ENCODE measurements at places on chromosomes 16 and 17.

DNA sequence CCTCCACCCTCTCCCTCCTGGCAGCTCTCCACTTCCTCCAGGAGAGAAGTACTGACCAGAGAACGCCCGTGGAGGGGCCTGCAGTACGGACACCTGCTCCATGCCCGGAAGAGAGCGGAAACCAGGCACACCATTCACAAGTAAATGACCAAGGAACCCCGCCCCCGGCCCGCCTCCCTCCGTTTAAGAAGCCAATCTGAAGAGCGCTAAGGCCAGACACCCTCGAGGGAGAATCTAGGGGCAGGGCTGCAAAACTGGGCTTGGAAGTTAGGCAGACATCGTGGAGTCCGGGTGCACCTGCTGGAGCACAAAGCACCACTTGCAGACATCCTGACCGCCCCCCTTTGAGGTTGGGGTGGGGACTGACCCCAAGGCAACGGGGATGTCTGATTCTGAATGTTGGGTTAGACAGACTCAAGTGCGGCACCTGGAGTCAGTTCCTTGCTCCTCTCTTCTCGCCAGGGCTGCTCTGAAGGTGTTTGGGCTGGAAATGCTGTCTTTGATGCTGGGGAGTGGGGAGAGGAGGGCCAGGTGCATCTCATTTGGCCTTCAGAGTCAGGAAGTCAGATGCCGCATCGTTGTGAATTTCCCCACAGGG, 964 bp upstream of the FAAP100 start:
- peak; percentile 77 for DNase-seq

- no peak for DNase-seq
Observed at GRCh38 chr17:4536742-4537411, 18.3 kb downstream of the MYBBP1A start.

GRCh38 chr17:47698749-47699535, 5.0 kb downstream of the TBKBP1 start:
- DNase-seq, result peak; percentile 83

GRCh38 chr16:9836118-9836736, 346.0 kb downstream of the GRIN2A start:
- no peak for DNase-seq

DNA sequence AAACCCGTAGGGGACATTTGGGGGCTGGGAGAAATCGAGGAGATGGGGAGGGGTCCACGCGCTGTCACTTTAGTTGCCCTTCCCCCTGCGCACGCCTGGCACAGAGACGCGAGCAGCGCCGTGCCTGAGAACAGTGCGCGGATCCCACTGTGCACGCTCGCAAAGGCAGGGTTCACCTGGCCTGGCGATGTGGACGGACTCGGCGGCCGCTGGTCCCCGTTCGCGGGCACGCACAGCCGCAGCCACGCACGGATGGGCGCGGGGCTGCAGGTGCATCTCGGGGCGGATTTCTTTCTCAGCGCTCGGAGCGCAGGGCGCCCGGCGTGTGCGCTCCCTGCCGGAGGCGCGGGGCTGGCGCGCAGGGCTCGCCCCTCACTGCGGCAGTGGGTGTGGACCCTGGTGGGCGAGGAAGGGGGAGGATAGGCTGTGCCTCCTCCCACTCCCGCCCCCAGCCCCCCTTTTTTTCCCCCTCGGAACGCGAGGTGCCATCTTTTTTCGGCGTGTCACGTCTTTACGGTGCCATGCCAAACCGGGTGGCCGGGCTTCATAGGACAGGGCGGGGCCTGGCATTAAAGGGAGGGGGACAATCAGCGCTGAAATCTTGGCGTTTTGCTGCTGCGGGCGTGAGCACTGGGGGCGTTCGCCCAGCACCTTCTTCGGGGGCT, 1.1 kb downstream of the MAPT start:
- peak; percentile 32 for DNase-seq

DNA sequence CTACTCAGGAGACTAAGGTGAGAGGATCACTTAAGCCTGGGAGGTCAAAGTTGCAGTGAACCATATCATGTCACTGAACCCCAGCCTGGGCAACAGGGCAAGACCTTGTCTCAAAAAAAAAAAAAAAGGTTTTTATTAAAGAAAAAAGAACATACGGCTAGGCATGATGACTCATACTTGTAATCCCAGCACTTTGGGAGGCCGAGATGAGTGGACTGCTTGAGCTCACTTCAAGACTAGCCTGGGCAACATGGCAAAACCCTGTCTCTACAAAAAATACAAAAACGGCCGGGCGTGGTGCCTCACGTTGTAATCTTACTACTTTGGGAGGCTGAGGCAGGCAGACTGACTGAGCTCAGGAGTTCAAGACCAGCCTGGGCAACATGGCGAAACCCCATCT, 38.4 kb downstream of the RANBP10 start:
- DNase-seq, result no peak

DNA sequence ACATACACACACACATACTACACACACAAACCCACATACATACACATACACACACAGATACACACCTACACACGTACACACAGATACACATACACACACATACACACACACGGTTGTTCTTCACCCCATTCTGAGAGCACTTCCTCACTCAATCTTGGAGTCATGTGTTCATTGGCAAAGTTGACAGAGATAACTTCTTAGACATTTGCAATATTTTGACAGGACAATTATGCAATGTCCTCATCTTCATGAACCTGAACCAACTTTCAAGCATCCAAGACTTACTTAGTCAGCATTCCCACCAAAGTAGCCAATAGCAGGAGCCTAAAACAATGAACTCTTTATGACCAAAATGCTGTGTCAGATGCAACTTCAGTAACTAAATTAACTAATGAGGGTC, 77.1 kb upstream of the DNAH17 start:
- no peak for DNase-seq

GRCh38 chr16:30858829-30859423, 35.0 kb downstream of the BCL7C start:
- DNase-seq, result no peak

DNA sequence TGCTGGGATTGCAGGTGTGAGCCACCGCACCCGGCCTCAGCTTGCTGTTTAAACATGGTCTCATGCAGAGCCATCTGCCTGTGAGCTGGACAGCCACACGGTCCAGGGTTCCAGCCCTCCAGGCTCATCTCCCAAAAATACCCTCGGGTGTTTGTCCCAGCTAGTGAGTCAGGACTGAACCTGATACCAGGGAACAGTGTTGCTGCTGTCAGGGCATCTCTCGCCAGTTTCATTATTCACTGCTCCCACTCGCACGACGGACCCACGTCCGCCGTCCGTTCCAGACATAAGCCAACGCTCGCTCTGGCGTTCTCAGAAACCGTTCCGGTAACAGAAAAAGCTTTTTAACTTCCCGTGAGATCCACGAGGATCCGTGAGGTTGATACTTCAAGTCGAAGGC, 77.6 kb downstream of the NXN start:
- DNase-seq, result no peak

DNA sequence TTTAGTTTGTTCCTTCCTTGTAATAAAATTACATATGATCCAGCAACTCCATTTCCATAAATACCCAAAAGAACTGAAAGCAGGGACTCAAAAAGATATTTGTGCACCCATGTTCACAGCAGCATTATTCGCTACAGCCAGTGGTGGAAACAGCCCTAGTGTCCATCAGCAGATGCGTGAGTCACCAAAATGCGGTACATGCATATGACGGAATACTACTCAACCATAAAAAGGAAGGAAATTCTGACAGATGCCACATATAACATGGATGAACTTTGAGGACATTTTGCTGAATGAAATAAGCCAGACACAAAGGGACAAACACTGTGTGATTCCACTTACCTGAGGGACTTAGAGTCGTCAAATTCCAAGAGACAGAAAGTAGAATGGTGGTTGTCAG, 9.1 kb upstream of the SLC47A2 start:
- DNase-seq, result no peak

GRCh38 chr16:12513791-12514175, 289.9 kb downstream of the CPPED1 start:
- no peak for DNase-seq

DNA sequence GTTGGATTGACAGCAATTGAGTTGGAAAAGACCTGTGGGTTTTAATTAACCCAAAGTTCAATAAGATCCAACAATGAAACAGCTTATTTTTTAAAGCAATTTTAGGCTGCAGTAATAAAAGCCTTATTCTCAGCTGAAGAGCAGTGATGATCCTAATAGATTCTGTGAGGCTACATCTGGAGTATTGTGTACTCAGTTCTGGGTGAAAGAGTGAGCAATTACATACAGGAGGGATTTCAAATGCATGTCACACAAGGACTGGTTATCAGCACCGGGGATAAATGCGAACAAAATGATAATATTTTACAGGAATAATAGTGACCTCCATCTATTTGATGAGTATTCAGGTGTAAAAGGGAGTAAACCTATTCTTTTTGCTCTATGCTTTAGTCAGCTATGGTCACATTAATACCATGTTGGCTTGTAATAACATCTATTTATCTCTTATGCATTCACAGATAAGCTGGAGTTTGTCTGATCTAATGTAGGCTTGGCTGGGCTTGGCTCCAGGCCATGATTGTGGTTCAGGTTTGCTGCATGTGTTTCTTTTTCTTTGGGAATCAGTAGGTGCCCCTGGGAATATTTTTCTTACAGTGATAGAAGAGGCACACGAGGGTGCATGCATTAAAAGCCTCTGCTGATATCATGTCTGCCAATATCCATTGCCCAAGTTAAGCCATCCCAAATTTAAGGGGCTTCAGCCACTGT, 22.2 kb upstream of the TOX3 start:
- no peak for DNase-seq

DNA sequence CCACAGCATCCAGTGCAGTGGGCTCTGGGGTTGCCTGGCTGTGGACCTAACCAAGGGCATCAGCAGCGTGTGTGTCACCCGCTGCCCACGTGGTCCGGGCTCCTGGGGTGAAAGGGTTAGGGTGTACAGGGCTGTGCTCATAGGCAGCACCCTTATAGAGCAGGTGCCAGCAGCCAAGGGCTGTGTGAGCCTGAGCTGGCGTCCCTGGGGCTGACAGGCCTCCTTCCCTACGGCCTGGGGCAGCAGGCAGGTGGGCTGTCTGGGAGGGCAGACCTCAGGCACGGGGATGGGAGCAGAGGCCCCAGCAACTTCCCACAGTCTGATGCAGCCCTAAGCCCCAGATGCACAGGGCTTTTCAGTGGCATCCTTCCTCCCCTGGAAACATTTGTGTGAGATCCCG, 13.9 kb downstream of the CD300A start:
- DNase-seq, result no peak

- DNase-seq, result no peak
Observed at GRCh38 chr17:74104921-74105320, 98.6 kb upstream of the RPL38 start.

DNA sequence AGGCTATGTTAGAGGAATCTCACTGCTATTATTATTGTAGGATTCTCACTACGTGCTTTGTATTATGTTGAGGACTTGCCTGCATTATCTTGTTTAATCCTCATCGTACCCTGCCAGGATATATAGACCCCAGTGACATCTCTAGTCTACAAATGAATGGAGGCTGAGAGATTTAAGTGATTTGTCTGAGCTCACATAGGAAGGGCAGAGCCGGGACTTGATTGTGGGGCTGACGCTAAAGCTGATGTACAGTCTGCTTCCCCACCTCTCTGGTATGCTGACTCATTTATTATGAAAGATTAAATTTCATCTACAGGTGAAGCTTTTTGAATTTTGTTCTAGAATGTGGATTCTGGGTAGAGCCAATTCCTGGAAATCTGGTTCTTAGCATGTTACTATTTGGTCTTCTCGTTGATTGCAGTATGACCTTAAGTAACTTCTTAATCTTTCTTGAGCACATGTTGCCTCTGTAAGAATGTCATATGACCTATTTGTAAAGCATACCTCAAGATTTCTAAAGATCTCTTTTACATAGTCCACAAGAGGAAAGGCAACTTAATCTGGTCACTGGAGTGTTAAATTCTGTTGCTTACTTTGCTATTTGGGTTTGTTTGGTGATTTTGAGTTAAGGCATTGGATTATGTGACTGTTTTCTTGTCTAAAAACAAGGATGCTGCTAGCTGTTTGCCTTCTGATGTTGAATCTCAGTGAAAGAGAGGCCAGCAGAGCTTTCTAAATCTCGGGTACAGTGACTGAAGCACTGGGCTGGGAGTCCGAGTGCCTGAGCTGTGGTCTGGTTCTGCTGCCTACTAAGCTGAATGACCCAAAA, 12.4 kb downstream of the METTL9 start:
- no peak for DNase-seq

GRCh38 chr16:82042144-82042543, 7.1 kb downstream of the HSD17B2 start:
- DNase-seq, result no peak

DNA sequence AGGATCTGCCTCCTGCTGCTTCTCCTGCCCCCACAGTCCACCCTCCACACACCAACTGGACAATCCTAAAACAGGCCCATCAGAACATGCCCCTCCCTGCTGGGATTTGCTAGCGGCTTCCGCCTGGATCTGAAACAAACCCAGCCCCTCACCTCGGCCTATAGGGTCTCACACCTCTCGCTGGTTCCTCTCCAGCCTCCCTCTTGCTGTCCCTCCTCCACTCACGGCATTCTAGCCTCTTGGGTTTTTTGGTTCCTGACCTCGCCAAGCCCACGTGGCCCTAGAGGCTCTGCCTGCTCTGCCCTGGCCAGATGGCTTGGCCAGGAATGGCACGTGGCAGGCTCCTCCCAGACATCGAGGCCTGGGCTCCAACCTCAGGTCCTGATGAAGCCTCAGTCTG, 15.7 kb upstream of the MTSS2 start:
- no peak for DNase-seq

- DNase-seq, result no peak
Observed at GRCh38 chr16:27724482-27725235, 174.7 kb downstream of the KATNIP start.

GRCh38 chr16:4362476-4363135, 9.0 kb upstream of the VASN start:
- no peak for DNase-seq

GRCh38 chr17:73847952-73848351, 203.7 kb upstream of the SDK2 start:
- no peak for DNase-seq

DNA sequence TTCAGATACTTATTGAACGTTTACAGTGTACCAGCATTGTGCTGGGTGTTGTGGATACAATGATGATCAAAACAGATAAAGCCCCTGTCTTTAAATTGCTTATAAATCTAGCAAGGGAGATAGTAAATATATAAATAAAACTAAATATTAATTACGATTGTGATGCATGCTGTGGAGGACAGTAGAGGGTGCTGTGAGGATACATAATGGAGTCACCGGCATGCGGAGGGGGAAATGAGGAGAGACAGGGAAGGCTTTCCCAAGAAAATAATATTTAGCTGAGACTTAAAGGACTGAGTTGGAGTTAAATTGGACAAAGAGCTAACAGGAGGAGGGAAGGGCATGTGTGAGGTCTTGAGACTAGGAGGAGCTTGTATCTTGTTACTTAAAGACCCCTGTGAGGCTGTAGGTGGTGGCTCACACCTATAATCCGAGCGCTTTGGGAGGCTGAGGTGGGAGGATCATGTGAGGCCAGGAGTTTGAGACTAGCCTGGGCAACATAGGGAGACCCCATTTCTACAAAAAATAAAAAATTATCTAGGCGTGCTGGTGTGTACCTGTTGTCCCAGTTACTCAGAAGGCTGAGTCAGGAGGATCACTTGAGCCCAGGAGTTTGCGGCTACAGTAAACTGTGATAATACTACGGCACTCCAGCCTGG, 2.4 kb downstream of the DHRS7B start:
- no peak for DNase-seq

- no peak for DNase-seq
Observed at GRCh38 chr16:10493276-10493675, 87.1 kb downstream of the EMP2 start.

- peak; percentile 34 for DNase-seq
Observed at GRCh38 chr17:38663125-38663751, 11.5 kb downstream of the EPOP start.

- DNase-seq, result no peak
Observed at GRCh38 chr16:11014136-11014535, 69.8 kb downstream of the CLEC16A start.

- DNase-seq, result no peak
Observed at GRCh38 chr17:64750891-64751677, 89.0 kb upstream of the SMURF2 start.
